ENCODE measurements at places on chromosomes 6 and 20.

- DNase-seq = no peak
These were observed 98.3 kb downstream of the ELOVL5 start for GRCh38 chr6:53250176-53251032.

DNA sequence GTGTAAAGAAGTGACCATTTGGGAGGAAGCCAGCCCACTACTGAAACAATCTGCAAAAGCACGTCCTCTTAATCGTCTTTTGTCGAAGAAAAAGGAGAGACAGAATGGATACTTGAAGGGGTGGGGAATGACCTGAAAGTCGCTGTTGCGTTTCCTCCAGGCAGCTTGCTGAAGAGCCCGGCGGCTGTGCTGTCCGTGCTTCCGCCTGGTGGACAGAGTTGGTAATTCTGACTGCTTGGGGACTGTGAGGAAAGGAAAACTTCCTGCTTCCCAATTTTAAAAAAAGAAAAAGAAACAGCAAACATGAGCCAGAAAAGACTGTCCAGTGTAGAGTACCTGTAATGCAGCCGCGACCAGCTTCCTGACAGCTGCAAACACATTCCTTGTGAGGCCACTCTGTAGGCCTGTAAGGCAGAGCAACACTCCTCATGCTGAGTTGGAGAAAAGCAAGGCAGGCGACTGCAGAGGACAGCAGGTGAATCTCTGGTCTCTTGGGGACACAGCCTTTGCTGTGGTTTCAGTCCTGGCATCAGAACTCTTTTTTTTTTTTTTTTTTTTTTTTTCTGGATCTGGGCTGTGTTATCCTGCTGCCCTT, 251.1 kb upstream of the TBX18 start:
- peak; percentile 70 for DNase-seq

- no peak for DNase-seq
These were observed 14.4 kb downstream of the SLC2A4RG start for GRCh38 chr20:63754008-63754407.

DNA sequence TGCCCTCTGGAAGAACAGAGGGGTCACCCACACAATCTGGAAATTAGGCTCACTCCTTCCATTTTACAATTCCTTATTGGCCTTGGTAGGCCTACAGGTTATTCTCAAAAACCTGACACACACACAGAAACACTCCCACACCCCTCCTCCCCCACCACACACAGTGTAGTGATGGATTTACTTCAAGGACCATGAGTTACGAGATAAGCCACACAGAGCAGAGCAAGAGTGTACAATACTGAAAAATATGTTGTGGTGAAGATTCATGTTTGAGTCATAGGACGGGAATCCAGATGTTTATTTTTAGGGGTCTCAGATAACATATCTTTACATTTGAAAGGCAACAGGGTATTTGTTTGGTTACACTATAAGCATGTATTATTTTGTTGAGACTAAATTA, 291.9 kb downstream of the PLCB1 start:
- DNase-seq = no peak

GRCh38 chr20:7217606-7218005, 450.1 kb downstream of the BMP2 start:
- no peak for DNase-seq

- no peak for DNase-seq
These were observed 42.4 kb upstream of the GNRH2 start for GRCh38 chr20:3000852-3001523.

DNA sequence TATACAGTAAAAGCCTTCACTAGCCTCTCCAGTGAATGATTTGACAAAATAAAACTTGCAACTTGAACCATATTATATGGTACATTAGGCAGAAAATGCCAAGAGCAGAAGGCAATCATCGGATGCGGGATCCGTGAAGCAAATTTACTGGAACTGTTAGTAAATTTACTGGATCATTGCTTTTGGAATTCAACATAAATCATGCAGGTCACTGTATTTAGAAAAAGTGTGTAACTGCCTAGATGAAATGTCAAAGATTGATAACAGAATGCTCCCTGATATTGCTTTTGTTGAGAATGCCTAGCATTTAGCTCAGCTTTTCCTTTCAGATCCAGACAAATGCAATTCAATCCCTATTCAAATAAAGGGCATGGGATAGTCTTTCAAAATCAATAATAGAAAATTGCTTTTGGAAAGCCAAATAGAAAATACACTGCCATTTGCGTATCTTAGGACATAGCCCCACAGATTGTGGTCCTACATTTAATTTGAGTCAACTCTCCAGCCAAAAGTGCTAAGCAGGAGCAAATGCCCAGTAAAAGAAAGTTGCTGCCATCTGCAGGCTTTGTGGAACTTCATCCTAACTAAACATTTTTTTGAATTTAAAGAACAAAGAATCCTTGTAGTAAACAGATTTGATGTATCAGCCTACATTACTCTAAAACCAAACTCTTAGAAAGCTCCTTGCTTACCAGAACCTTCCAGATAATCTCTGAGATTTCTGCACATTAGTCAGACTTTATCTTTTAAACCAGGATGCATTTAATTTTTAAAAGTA, 109.5 kb upstream of the HSF2 start:
- DNase-seq = no peak

GRCh38 chr20:46058599-46059281, 29.7 kb downstream of the SLC12A5 start:
- peak; percentile 48 for DNase-seq

DNA sequence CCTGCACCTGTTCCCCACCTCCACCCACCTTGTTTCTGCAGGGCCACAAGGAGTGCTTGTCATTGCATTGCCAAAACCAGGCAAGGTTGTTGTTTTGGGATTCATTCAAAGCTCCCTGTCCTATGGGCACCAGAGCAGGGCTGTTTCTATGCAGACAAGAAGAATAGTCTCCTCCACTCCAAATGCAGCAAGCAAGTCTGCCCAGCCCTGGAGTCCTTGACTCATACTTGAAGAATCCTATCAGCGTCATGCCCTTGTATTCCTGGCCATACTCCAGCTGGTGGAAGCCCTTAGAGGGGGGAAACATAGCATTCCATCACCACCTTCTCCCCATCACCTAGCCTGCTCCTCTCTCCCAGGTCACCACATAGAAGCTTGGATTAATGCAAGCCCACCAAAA, 145.3 kb upstream of the ECI2 start:
- DNase-seq = no peak

- DNase-seq = no peak
These were observed 222.6 kb downstream of the ZMYND8 start for GRCh38 chr20:47133809-47134456.

DNA sequence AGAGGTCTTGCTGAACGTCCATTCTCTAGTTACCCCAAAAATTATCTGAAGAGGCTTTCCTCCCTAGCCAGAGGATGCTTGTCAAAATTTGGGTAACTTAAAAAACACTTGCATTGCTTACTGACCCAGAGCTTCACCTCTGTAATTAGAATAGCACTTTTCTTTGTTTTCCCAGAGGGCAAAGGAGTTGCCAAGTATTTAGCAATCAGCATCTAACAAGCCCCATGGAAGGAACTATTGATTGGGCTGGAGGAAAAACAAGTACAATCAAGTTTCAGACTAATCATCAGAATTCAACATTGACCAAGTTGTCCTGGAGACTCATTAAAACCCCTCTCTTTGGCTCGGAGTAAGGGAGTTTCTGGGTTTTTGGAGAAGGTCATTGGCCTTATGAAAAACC, 226.4 kb downstream of the TBC1D7 start:
- DNase-seq = no peak

- no peak for DNase-seq
These were observed 9.0 kb upstream of the PLCB4 start for GRCh38 chr20:9059931-9060330.

DNA sequence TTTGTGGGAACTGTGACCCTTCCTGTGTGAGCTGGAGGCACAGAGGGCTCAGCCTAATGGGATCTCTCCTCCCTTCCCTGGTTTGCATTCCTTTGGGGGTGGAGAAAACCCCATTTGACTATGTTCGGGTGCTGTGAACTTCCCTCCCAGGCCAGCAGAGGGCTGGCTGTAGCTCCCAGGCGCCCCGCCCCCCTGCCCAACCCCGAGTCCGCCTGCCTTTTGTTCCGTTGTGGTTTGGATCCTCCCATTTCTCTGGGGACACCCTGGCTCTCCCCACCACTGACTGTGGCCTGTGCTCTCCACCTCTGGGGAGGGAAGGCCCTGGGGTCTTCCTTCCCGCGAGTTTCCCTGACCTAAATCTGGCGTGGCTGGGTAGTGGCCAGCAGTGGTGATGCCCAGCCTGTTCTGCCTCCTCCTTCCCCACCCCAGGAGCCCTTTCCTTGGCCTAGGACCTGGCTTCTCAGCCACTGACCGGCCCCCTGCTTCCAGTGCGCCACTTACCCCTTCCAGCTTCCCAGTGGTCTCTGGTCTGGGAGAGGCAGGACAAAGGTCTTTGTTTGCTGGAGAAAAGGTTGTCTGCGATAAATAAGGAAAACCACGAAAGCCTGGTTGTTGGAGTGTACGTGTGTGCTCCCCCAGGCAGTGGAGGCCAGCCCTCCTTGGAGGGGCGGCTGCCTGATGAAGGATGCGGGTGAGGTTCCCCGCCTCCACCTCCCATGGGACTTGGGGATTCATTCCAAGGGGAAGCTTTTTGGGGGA, 4.9 kb downstream of the VEGFA start:
- DNase-seq = peak; percentile 78

- DNase-seq = no peak
These were observed 80.5 kb upstream of the NAA20 start for GRCh38 chr20:19936466-19937200.

DNA sequence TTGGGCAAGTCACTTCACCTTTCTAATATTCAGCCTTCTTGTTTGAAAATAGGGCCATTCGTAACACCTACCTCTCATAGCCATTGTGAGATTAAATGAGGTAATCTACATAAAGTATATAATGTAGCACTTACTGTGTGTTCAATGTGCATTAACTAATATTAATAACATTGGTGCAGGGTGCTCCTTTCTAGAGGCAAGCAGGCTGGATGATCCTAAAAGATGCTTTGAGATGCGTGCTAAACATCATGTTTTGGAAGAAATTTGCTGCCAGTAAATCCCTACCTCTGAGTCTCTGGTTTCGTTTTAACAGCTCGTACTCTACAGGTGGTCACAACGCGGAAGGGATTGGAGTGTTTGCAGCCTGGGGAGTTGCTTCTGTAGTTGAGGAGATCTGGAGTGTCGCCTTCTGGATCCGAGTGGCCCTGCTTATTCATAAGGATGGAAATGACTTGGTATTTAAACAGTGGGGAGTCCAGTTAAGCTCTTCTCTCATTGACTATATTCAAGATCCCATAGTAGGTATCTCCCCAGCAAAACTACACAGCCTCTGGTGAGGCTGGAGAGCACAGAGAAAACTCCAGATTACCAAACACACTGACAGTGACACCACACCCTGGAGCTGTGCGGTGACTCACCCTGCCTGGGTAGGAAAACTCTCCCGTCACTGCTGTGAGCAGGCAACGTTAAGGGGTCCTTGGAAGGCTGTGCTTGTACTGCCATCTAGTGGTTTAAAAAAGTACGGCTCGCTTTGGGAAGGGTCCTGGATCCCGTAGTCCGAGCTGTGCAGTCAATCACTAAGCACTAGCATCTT, 107.9 kb downstream of the MAP3K7 start:
- peak; percentile 81 for DNase-seq

- no peak for DNase-seq
These were observed 666.0 kb downstream of the PHF3 start for GRCh38 chr6:64301307-64302236.

GRCh38 chr20:4434681-4435080, 287.0 kb upstream of the PRND start:
- no peak for DNase-seq

- DNase-seq = no peak
These were observed 971.8 kb upstream of the ADGRB3 start for GRCh38 chr6:67663105-67663895.

GRCh38 chr6:20117474-20117873, 94.8 kb downstream of the MBOAT1 start:
- DNase-seq = no peak

DNA sequence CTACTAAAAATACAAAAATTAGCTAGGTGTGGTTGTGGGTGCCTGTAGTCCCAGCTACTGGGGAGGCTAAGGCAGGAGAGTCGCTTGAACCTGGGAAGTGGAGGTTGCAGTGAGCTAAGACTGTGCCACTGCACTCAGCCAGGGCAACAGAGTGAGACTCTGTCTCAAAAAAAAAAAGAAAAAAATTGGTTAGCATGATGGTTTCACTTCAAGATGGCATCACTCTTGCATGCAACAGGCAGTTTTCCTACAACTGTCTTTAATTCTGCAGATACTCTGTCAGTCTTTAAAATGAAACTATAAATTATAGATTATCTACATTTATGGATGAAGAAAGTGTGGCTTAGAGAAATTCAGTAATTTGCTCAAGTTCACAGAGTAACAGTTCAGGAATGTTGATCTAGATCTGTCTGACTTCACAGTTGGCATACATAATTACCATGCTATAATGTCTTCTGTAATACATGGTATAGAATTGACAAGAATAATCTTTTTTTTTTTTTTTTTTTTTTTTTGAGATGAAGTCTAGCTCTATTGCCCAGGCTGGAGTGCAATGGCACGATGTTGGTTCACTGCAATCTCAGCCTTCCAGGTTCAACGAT, 27.0 kb downstream of the ITCH start:
- DNase-seq = no peak

DNA sequence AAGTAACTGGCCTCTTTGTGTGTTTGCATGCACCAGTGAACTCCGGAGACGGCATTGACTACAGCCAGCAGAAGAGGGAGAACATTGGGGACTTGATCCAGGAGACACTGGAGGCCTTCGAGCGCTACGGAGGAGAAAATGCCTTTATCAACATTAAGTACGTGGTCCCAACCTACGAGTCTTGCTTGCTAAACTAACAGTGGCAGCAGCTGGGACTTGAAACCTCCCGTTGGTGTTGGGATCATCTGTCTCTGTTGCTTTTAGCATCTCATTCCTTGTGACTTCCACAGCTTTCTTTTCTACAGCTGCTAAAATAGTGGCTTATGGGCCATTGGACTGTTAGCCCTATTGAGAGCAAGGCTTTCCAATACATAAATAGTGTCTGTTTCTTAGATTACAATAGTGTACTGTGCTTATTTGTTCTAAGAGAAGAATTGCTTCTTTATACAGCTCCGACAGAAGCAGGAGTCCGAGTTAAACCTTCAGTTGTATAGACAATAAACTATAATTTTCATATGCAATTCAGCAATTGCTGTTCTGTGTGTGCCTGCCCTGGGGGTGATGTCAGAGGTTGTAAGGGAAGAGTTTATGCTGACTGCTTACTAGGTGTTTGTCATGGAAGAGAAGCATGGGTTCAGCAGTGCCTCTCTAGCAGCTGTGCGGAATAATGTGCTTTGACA, 99.6 kb upstream of the QKI start:
- no peak for DNase-seq

- no peak for DNase-seq
These were observed 18.8 kb upstream of the RALGAPA2 start for GRCh38 chr20:20731000-20731944.
